ENCODE measurements at places on chromosomes 6 and 20. TPM values are rescaled to one million over a fixed set of nuclear protein-coding genes. Genes with fewer than 3 reads are reported as not detected.

- no peak for DNase-seq
These were observed 80.8 kb downstream of the LYRM4 start for GRCh38 chr6:5179917-5180316.

GRCh38 chr20:42938441-42939205 is 251.1 kb downstream of the PTPRT start:
- no peak for DNase-seq

DNA sequence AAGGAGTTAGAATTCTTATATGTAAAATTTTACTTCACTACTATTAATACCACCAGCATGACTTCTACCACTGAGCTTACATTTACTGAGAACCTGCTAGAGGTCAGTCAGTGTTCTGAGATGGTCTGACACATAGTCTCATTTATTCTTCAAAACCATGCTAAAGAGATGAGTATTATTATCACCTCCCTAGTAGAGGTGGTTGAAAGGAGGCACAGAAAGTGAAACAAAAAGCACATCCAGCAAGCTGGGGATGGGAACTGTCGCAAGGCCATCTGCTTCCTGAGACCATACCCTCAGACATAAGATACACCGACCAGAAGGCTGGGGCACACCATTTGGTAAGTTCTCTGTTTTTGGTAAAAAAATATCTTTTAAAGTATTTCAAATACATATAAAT is 137.7 kb downstream of the INSM1 start:
- DNase-seq, result no peak

GRCh38 chr6:152478377-152479010 is 158.7 kb downstream of the SYNE1 start:
- DNase-seq, result no peak

The DSP gene
- total RNA-seq, result 101 TPM
